ENCODE measurements at places on chromosomes 3 and 15.

DNA sequence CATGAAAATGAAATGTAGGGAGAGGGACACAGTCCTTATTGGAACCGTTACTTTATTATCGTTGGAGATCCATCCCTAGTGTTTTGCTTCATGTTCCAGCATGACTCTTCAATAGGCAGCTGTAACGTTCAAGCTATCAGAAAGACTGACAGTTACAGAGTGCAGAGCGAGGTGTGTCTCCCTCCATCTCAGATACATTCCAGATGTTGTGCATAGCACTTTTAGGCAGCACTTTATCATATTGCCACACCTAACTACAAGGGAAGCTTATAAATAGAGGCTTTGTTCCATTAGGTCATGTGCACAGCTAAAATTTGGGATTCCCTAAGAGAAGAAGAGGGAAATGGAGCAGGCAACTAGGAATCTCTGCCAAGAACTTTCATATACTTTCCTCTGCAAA is 1009.6 kb downstream of the ROBO2 start:
- DNase-seq: no peak

- no peak for DNase-seq
Measured at GRCh38 chr3:31220431-31220830, 312.3 kb upstream of the STT3B start.

DNA sequence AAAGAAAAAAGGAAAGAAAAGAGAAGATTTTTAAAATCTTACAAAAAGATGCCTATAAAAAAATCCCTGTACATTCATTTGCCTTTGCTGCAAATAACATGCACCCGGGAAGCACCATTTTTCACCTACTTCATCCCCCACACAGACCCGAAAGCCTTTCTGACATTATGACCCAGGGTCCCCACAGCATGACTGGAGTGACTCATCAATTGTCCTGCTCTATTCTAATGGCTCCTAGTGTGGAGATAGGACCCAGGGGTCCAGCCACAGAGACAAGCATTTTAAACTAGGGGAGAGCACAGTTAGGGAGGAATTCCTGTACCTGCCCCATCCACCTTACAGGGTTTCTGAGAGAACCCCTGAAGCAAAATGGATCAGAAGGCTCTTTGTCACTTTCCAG is 14.7 kb upstream of the PXYLP1 start:
- no peak for DNase-seq

- no peak for DNase-seq
Measured at GRCh38 chr3:155890671-155891190, 20.3 kb downstream of the GMPS start.

- DNase-seq: no peak
Measured at GRCh38 chr3:56309465-56309864, 158.8 kb downstream of the ERC2 start.

DNA sequence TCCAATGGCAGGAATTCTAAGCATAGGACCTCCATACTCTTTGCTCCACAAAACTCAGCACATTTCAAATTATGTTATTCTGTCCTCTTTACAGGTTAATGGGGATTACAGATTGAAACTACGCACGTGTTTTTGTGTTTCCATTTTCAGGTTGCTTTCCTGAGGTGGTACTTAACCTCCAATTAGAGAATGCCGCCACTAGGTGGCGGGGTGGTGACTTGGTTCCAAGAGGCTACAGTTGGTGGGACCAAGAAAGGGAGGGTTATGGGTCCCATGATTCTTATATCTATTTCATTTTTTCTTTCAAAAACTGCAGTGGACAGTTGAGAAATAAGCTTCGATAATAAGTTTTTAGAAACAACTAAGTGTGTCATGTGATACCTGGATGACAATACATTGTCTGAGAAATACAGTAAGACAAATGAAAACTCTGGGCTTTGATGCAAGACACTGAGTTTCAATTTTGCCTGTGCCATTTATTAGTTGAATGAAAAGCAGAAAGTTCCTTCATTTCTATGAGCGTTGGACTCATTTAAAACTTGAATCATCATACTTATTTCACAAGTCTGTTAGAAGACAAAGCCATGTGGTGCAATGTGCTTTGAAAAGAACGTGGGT is 539.0 kb downstream of the FGF12 start:
- DNase-seq: no peak

DNA sequence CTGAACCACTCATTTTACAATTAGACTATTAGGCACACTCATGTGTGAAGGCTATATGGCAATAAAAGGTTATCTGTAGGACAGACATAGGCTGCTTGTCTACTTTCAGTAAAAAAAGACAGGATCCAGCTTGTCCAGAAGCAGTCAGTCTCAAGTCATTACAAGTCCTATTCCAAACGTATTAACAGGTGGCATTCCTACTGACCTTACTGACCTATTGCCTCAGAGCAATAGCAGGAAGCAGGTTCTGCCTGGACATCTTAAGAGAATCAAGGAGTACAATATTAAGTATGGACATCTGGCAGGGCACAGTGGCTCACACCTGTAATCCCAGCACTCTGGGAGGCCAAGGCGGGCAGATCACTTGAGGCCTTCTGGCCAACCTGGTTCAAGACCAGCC is 7.0 kb downstream of the CMTM6 start:
- DNase-seq: no peak

DNA sequence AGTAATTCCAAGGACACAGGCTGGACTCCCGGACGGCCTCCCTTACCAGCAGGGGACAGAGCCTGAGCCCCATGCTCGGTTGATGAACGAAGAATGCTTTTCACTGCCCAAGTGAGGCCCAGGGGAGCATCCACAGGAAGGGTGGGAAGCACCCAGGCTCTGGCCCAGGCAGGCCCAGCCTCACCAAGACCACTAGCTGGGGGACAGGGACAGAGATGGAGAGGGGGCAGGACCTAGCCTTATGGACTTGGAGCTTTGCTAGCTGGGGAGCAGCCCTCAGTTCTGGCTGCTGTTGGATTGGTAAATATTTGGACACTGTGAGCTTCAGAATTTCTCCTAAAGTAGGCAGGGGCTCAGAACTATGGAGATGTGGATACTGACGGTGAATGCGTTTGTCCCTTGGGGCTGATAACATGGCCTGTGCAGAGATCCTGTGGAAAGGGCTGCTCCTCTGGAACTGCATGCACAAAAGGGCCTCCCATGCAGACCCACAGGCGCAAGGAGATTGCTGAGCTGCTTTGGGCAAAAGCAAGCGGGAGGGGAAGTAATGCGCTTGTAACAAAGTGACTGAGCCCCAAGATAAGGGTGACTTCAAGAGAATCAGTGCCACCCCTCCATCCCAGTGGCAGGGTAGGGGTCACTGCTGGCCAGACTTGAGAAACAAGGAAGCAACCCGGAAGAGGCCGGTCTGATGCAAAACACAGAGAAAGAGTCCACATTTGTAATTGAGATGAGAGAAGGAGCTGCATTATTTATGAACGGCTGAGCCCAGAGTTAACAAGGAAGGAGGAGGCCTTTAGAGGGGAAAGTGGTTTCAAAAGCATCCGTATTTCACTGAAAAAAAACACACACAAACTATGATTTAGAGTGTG is 70.1 kb upstream of the MEF2A start:
- no peak for DNase-seq

DNA sequence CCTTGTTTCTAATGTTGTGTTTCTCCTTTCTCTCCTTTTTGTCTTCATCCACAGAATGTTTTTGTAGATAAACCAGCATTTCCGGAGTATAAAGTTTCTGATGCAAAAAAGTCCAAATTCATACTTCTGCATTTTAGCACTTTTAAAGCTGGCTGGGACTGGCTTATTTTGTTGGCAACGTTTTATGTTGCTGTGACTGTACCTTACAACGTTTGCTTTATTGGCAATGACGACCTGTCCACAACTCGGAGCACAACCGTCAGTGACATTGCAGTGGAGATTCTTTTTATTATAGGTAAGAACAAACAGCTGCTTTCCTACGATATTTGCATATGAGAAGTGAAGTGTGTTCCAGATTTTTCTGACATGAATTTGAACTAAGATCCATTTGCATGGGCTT is 199.4 kb downstream of the KCNH8 start:
- DNase-seq: no peak

GRCh38 chr15:98884894-98885293 is 122.7 kb downstream of the PGPEP1L start:
- no peak for DNase-seq

DNA sequence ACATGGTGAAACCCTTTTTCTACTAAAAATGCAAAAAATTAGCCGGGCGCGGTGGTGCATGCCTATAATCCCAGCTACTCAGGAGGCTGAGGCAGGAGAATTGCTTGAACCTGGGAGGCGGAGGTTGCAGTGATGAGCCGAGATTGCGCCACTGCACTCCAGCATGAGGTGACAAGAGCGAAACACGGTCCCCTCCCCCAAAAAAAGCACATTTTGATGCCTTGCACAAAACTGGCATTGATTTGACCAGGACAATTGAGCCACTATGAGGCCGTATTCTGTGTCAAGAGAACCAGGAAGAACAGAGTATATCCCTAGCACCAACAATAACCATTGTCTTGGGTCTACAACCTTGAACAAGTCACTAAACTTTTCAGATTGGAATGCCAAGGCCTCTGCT is 50.6 kb downstream of the SH3BP5 start:
- DNase-seq: no peak

- no peak for DNase-seq
Measured at GRCh38 chr3:52781741-52782140, 4.3 kb downstream of the ITIH1 start.

DNA sequence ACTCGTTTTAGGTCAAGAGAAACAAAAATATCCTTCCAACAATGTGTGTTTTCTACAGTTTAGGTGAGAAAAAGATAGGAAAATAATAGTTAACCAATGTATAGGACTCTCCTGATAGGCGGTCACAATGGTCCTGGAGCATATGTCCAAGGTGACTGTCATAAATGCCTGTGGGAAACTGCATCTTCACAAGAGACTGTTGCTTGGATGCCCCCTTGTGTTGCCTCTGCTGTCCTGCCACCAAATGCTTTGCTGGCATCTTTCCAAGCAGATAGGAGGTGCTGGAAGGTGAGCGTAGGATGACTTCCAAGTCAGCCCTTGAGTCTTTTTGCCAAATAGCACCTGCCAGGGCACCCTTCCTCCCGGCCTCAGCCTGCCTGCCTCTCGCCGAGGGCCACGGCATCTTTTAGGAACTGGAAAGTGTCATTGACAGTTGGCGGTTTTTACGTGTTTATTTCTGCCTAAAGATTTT is 24.1 kb upstream of the SACM1L start:
- DNase-seq: no peak

DNA sequence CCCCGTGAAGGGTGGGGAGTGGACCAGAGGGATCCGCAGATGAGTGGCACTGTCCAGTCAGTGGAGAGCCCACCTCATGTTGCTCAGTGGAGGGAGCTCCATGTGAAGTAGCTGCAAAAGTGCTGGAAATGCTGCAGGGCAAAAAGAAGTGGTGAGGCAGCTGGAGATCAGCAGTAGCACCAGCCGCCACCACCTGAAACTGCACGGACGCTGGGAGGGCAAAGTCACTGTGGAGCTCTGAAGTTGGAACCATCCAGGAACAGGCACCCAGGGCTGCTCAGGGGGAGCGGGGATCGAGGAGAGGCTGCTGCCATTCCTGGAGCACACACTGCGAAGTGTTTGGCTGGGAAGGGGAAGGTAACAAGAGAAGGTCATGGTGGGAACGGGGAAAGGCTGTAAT is 6.4 kb upstream of the ALDH1L1 start:
- no peak for DNase-seq

GRCh38 chr3:130565224-130565623 is 48.2 kb downstream of the COL6A6 start:
- no peak for DNase-seq

- no peak for DNase-seq
Measured at GRCh38 chr15:38504680-38505467, 50.9 kb downstream of the FAM98B start.

DNA sequence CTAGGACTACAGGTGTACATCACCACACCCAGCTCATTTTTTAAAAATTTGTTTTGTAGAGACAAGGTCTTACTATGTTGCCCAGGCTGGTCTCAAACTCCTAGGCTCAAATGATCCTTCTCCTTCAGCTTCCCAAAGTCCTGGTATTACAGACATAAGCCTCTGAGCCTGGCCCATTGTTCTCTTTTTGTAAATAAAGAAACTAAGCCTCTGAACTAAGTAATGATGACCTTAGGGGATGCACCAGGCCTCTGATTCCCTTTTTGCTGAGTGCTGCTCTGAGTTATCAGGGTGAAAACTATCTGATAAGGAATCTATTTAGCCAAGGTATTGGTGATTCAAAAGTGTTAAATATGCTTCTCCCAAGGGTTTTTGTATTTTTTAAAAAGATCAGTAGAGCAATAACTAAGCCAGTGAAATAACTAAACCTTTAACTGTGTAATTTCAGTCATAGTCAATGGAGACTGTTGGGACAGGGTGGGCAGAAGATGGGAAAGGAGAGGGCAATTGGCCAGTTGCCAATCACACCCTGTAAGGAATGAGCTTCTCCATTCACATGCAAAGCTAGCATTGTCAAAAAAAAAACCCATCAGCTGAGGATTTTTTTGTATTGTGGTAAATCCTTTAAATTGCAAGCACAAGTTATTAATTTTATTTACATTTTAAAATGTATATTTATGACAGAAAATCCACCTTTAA is 194.8 kb upstream of the PFN2 start:
- DNase-seq: no peak

GRCh38 chr3:58452176-58452575 is 18.5 kb upstream of the PDHB start:
- DNase-seq: no peak

DNA sequence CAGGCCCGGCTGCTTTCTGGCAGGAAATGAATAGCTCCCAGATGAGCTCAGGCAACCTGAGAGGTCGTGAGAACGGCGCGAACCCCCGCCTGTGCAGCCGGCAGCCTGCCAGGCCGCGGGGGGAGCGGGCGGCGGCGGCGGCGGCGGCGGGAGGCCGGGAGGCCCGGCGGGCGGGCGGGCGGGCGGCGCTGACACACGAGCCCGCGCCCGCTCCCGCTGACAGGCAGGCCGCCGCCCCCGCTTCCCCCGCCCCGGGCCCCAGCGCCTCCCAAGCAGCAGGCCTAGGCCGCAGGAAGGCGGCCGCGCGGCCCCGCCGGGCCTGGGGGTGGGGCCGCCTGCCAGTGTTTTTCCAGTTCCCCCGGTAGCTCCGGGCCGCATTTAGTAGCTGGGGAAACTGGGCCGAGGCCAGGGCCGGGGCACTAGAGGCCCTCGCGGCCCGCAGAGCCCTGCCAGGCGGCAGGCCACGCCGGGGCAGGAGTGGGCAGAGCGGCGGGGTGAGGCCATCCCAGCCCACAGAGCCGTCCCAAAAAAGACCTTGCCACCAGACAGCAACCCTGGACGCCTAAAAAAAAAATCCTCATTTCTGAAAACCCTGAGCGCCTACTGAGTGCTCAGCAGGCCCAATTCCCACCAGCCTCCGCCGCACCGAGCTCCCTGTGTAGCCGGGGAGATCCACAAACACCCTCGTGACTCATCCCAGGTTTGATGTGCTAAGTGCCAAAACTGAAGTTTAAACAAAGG is 5.6 kb downstream of the HES1 start:
- DNase-seq: no peak

GRCh38 chr3:119302697-119303551 is 8.7 kb downstream of the ARHGAP31 start:
- DNase-seq: no peak

DNA sequence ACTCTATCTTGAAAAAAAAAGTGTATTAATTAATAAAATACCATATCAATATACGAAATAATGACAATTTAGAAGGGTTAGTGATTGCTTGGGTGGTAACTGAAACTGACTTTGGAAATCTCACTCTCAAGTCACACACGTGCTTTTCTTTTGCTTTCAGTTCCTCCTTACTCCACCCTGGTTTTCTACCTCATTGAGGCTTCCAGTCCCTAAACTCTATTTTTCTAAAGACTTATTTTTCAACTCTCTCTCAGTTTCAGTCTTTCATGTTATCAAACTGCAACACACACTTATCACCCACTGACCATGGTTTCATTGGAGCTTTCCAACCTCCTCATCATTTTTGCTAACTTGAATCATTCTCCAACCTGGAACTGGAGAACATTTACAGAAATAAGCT is 23.5 kb downstream of the IL12A start:
- no peak for DNase-seq
